ENCODE measurements at places on chromosomes 2 and 18. TPM values are rescaled to one million over a fixed set of nuclear protein-coding genes. Genes with fewer than 3 reads are reported as not detected.
A peak's percentile ranks its signal among the peaks of the same experiment; 100 is the strongest.

DNA sequence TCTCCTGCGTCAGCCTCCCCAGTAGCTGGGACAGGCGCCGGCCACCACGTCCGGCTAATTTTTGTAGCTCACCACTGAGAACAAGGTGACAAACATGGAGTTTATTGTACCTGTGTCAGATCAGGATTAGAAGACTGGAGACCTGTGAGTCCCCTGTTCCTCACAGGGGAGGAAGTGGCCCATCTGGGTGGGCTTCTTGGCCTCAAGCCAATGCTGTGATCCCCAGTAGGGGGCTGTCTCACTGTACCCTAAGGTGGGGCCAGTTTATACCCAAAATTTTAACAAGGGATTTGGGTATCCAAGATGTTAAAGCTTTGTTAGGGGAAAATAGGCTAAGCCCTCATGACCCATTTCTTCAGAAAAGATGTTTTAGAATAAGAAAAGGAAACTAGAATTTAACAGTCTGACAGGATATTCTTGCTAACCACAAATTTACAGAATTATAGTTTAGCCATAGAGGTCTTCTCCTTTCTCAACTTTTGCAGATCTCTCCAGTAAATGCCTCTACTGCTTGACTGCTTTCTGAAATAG, 16.3 kb downstream of the PCBP1 start:
- no peaks in the 10 kb centered on the region for H3K27me3 ChIP-seq
- peak overlapping the region; percentile 72 for H3K27ac ChIP-seq
- H3K4me1 ChIP-seq = peaks cover 36% of the 10 kb centered on the region
- peak overlapping the region; percentile 35 for H3K4me3 ChIP-seq

- H3K4me3 ChIP-seq = no peak overlapping the region
- no peak overlapping the region for H3K27ac ChIP-seq
- H3K4me1 ChIP-seq = no peaks in the 10 kb centered on the region
- no peak for DNase-seq
- H3K27me3 ChIP-seq = no peaks in the 10 kb centered on the region
Measured at GRCh38 chr2:187453078-187453641, 5.1 kb upstream of the CALCRL start.

DNA sequence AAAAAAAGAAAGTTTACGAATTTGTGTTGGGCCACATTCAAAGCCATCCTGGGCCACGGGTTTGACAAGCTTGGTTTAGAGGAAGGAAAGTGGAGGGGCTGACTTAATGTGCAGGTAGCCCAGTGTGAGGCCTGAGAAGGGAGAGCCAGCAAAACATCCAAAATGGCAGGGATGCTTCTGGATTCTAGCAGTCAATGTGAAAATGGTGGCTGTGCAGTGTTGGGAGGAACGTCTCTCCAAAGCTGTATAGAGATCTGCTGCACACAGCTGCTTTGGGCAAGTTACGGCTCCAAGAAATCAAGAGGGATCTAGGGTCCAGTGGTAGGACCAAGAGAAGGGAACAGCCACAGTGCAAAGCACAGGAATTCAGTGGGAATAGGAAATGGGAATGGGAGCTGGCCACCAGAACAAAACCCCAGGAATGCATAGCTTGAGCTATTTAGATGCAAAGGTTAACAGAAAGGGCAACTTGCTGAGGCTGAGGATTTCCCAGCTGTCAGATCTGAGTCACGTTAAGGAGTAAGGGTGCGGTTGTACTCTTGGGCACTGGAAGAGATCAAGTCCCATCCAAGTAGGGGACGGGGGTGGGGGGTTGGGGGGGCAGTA, 70.6 kb downstream of the B3GNT2 start:
- no peaks in the 10 kb centered on the region for H3K36me3 ChIP-seq
- no peaks in the 10 kb centered on the region for H3K4me1 ChIP-seq
- H3K27ac ChIP-seq = no peak overlapping the region
- no peaks in the 10 kb centered on the region for H3K27me3 ChIP-seq
- DNase-seq = no peak

GRCh38 chr2:100708333-100708732, 111.6 kb upstream of the NPAS2 start:
- peaks cover 35% of the 10 kb centered on the region for H3K4me1 ChIP-seq
- DNase-seq = no peak
- no peak overlapping the region for H3K27ac ChIP-seq
- no peaks in the 10 kb centered on the region for H3K27me3 ChIP-seq

DNA sequence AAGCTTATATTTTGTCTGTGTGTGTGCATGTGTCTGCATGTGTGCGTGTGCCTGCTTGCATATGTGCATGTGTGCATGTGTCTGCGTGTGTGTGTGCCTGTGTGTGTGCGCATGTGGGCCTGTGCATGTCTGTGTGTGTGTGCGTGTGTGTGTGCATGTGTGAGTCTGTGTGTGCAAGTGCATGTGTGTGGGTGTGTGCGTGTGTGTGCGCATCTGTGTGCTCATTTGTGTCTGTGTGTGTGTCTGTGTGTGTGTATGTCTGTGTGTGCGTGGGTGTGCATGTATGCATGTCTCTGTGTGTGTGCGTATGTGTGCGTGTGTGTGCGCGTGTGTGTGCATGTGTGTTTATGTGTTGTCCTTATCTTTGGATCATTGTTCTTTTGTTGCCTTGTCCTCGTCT, 56.8 kb downstream of the DSC3 start:
- H3K27ac ChIP-seq = no peak overlapping the region
- no peaks in the 10 kb centered on the region for H3K36me3 ChIP-seq
- no peak overlapping the region for H3K4me3 ChIP-seq
- no peak for DNase-seq

DNA sequence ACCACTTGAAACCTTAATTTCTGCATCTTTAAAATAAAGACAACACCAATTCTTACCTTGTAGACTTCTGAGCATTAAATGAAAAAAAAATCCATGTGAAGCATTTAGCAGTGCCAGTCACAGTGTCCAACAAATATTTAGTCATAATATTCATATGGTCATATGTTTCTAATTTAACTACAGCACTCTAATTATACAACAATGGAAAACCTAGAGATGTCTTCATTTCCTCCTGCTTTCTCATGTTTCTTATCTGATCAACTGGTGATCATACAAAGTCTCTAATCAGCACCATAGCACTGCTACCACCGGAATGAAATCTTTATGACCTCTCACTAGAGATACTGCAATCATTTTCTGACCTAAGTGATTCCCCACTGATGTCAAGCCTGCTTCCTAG, 10.2 kb upstream of the SCN3A start:
- H3K36me3 ChIP-seq = no peaks in the 10 kb centered on the region
- H3K4me1 ChIP-seq = no peaks in the 10 kb centered on the region
- H3K27me3 ChIP-seq = no peaks in the 10 kb centered on the region
- no peak overlapping the region for H3K27ac ChIP-seq

- no peaks in the 10 kb centered on the region for H3K27me3 ChIP-seq
- no peak overlapping the region for H3K4me3 ChIP-seq
- no peak for DNase-seq
- H3K27ac ChIP-seq = no peak overlapping the region
- H3K4me1 ChIP-seq = no peaks in the 10 kb centered on the region
Measured at GRCh38 chr2:68849579-68850030, 21.6 kb downstream of the BMP10 start.

FNDC4 gene
- total RNA-seq = not detected

CASP10 gene
- 35.3 TPM for total RNA-seq

TBC1D8 gene
- 0.87 TPM for total RNA-seq
